ENCODE measurements at places on chromosomes 6 and 20. TPM values are rescaled to one million over a fixed set of nuclear protein-coding genes. Genes with fewer than 3 reads are reported as not detected.

Gene NMBR
- 0.11 TPM for polyA plus RNA-seq

Gene MYB
- polyA plus RNA-seq = 4.0 TPM

Gene HUS1B
- polyA plus RNA-seq = 1.1 TPM

Gene FILIP1
- polyA plus RNA-seq = 2.0 TPM

Gene SNAI1
- 10.6 TPM for polyA plus RNA-seq

Gene BNIP5
- not detected for polyA plus RNA-seq

Gene SIRPD
- polyA plus RNA-seq = not detected

Gene HRH3
- polyA plus RNA-seq = 3.1 TPM
